Esophagus squamous epithelium (tissue), 5 donors: ENCODE measurements at places on chromosomes 16 and 17.

DNA sequence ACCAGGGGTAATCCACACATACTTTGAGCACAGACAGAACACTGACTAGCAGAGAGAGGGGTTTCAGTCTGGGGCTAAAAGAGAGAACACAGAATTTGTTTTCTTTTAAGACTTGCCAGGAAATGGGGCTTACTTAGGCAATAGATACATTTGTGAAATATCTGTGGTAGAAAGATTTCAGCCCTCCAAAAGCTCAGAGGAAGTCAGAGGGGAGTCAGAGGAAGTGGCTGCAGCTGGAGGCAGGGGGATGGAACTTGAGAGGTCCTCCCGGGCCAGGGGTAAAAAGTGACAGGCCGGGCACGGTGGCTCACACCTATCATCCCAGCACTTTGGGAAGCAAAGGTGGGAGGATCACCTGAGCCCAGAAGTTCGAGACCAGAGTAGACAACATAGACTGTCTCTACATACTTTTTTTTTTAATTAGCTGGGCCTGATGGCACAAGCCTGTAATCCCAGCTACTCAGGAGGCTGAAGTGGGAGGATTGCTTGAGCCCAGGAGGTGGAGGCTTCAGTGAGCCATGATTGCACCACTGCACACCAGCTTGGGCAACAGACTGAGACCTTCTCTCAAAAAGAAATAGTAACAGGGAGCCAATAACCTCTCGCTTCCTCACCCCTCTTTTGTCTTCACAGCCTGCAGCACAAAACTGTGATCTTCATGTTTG is 49.9 kb downstream of the NLRC5 start:
- DNase-seq, result no peak

GRCh38 chr16:20923876-20924275 is 23.3 kb downstream of the LYRM1 start:
- no peak for DNase-seq

DNA sequence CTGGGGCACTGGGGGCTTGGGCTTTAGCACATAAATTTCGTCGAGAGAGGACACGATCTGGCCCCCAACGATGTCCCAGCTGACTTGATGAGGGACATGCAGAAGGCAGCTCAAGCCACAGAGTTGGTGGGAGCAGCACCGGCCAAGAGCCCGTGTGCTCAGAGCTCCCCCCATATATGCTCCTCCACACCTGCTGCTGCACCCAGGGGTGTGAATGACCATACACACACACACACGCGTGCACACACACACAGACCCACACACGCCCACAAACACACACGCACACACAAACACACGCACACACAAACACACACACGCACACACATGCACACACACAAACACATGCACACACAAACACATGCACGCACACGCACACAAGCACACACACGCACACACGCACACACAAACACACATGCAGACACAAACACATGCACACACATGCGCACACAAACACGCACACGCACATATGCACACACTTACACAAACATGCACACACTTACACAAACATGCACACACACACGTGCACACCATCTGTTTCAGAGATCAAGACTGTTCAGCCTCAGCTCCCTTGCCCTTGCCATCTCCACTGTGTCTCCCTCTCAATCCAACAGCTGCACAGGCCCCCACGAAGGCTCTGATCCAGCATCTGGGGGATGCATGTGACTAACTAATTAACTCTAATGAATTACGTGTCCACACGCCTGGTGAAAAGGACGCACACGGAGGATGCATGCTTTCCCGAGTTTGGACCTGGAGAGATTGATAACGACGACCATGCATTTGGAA is 85.6 kb upstream of the TNRC6C start:
- no peak for DNase-seq

GRCh38 chr16:22098405-22099255 is 6.3 kb downstream of the VWA3A start:
- no peak for DNase-seq

DNA sequence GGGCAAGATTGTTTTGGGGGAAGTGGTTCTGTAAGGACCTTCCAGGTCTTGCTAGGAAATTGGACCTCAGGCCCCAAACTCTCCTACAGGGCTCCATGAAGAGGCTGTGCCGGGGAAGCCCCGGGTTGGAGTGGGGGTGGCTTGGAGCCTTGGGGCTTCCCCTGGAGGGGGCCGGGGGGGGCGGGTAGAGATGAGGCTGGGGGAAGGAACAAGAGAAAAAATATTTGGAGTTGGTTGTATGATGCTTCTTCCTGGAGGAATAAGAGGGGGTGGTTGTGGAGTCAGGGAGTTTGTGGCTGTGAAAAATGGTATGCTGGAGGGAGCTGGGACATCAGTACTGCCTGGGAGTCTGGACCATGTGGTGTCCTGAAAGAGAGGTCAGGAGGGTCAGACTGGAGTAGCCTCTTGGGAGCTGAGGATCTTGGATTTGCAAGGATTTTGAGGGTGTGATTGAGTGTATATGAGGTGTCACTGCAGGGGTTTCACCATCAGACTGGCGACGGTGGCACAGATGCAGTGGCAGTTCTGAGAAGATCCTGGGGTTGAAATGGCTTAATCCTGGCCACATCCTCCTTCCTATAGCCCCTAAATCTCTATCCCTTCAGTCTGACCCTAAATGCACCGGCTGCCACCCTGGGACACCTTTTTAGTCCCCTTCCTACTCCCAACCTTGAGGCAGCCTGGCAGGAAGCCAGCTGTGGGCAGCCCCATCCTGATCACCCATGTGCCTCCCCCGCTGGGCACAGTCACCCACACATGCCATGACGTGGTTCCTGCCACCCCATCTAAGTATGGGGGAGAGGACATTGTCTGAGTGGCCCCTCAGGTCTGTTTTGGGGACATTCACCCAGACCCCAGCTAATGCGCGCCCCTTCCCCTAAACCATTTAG is 10.9 kb downstream of the RARA start:
- no peak for DNase-seq

- no peak for DNase-seq
These were observed 2.1 kb downstream of the GSE1 start for GRCh38 chr16:85615014-85615851.

- DNase-seq, result no peak
These were observed 48.6 kb downstream of the FOXL1 start for GRCh38 chr16:86626966-86627365.
